Endodermal cell (in vitro differentiated cells): ENCODE measurements at places on chromosomes 1 and 21. TPM values are rescaled to one million over a fixed set of nuclear protein-coding genes. Genes with fewer than 3 reads are reported as not detected.

MARK1 gene
- total RNA-seq, result 5.3 to 10.0 TPM (median 8.8 TPM) in 3 replicates

SLFNL1 gene
- total RNA-seq, result not detected in 3 replicates

AIM2 gene
- 2.0 and 2.6 TPM in 2 replicates for total RNA-seq

LRRN2 gene
- 14.9 and 16.2 TPM in 2 replicates for total RNA-seq

AGL gene
- total RNA-seq, result 71.8 and 89.2 TPM in 2 replicates

HRNR gene
- not detected in 3 replicates for total RNA-seq

XCL1 gene
- total RNA-seq, result 1.1 and 1.4 TPM in 2 replicates

KRTAP19-4 gene
- not detected in 3 replicates for total RNA-seq

MIS18A gene
- 21.2 to 48.3 TPM (median 44.1 TPM) in 3 replicates for total RNA-seq

- peak; percentile 2 for DNase-seq
Measured at GRCh38 chr1:212600980-212601379, 7.6 kb upstream of the ATF3 start.

DNA sequence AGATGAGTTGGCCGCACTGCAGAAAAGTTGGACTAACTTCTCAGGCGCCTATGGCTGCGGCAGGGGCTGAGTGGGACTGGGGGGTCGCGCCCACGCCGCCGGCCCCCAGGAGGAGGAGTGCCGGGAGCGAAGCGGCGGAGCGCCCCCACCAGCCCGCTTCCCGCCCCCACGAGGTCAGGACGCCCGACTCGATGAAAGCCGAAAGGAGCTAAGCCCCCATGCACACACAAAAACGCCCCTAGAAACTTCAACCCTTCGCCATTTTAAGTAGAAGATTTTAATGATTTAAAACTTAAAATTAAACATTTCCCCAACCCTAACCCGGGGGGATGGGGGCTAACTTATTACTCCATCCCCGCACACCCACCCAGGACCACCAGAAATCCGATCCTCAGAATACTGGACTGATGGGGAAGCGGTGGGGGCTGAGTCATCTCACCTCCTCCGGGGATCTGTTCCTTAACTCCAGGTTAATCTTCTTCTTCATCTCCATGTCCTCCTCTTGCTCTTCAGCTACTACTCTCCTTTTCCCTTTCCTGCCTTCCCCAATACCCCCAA is 539 bp downstream of the ANP32E start:
- no peak for DNase-seq

GRCh38 chr1:1440262-1441001 is 4.9 kb downstream of the VWA1 start:
- no peak for DNase-seq

DNA sequence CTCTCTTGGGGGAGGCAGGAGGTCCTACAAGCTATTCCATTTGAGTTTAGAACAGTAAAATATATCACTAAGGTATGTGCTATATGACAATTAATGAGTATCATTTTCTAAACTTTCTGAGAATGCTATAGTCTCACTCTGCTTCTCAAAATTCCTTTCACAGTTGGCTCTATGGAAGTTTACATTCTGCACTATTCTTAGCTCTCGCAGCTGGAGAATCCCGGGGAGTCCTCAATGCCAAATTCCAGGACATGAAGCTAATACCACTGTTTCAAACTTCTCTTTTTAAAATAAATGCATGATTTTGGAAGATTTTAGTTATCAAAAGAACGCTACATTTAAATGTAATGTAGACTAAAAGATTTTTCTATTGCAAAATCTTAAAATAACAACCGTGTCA is 22.4 kb upstream of the PALMD start:
- DNase-seq, result no peak

DNA sequence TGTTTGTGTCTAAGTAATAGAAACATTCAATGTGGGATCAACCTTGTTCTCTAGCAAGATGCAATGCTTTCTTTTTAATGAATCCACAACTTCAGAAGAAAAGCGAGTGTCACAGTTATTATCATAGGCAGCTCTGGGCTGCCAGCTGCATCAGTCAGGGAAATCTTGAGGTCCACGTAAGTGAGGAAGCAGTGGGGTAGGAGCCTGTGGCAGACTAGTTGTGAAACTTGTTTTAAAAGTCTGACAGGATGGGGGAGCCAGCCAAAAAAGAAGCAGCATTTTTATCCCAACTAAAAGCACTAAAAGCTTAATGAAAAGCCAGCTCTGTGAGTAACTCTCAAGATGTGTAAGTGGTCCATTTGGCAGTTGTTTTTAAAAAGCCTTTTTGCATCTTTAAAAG is 113.1 kb downstream of the ZNF326 start:
- no peak for DNase-seq

DNA sequence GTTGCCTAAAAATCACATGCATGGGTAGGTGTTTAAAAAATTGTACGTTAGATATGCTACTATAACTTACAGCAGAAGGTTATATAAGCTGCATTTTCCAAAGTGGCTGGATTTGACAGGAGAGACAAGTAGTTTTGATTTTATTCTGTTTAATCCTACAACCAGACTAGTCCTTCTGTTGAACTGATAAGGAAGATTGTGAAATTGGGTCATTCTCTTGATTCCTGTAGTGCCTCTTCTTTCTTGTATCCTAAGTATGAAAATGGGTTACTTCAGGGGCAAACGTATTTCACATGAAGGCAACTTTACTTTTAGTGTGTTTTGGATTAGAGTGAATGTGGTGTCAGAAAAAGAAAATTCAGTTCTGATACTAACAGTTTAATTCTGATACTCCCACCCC is 19.0 kb downstream of the CDC42 start:
- no peak for DNase-seq

GRCh38 chr1:5389101-5389885 is 602.9 kb downstream of the NPHP4 start:
- DNase-seq, result no peak

- DNase-seq, result no peak
Measured at GRCh38 chr1:84488107-84488506, 9.0 kb downstream of the RPF1 start.

- no peak for DNase-seq
Measured at GRCh38 chr1:39474810-39475209, 16.6 kb upstream of the BMP8A start.

DNA sequence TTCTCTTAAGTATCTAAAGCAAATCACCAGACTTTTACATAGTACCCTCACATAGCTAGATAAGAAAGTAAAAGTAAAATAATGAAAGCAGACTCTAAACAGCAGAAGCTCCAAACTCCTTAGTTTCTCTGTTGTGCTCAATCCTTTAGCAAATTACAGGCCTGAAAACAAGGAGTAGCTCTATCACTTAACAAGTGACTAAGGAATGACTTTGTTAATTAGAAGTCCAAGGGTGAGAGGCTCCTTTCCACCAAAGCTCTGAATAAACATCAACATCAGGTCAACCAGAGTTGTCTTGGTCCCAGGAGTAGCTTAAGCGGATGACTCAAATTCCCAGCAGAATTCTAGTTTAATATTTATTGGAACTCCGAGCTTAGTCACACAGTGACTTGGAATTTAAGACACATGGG is 5.9 kb downstream of the NRIP1 start:
- DNase-seq, result no peak

DNA sequence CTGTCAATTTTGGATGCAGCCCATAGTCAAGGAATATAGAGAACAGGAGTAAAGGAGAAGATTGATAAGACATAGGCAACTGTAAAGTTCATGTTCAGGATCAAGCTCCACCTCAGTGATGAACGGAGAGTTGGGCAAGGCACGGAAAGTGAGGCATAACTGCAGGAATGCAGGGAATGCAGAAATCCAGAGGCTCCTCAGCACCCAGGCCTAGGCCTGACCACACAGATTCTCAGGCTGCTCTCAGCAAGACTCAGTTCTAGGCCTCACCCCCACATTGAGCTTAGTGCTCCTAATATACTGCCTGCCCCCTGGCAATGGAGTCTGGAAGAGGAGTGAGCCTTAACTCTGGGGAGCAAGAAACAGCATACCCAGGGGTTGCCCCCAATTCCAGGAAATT is 36.3 kb upstream of the S1PR1 start:
- peak; percentile 72 for DNase-seq

DNA sequence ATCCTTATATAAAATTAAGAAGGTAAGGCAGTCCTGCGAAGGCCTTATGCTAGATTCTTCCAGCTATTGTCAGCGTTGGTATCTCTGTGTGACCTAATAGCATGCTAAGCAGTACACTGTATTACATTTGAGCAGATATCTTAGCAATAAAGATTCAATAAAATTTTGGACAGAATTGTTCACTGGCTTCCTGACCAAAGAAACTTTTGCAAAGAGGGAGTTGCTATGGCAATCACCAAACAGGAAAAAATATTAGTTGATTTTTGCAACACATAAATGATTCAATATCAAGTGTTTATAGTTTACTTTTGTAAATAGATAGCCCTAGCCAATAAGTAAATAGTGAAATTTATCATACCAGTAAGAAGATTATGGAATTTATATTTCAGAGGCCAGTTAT is 31.0 kb upstream of the PLEKHO1 start:
- DNase-seq, result no peak

DNA sequence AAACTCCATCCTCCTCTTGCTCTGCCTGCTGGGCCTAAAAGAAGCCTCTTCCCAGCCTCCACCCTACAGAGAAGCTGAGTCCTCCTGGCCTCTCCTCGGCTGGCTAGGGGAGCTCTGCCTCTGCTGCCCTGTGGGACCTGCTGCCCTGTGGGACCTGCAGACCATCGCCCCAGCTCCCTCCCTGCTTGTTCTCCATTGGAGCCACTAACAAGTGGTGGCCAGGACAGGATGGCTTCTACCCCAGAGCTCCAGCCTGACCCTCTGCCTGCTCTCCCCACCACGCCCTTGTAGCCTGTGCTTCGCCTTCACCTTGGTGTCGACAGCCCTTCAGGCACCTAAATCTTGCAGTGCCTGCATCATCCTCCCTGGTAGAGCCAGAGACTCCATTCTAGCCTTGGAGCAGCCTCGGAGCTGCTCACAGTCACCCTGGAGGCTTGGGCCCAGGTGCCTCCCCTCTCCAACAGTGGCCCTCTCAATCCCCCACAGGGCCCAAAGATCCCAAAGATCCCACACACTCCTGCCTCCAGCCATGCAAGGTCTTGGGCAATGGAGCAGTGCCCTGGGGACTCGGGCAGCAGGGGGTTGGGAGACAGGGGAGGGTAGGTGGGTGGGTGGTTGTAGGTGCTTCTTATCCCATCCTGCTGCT is 3.0 kb downstream of the EPS8L3 start:
- DNase-seq, result peak; percentile 27
